ENCODE measurements at places on chromosomes 6 and 20.

GRCh38 chr20:53625311-53626129, 31.9 kb upstream of the ZNF217 start:
- DNase-seq = no peak

GRCh38 chr6:123802351-123802696, 1.3 kb upstream of the NKAIN2 start:
- no peak for DNase-seq

DNA sequence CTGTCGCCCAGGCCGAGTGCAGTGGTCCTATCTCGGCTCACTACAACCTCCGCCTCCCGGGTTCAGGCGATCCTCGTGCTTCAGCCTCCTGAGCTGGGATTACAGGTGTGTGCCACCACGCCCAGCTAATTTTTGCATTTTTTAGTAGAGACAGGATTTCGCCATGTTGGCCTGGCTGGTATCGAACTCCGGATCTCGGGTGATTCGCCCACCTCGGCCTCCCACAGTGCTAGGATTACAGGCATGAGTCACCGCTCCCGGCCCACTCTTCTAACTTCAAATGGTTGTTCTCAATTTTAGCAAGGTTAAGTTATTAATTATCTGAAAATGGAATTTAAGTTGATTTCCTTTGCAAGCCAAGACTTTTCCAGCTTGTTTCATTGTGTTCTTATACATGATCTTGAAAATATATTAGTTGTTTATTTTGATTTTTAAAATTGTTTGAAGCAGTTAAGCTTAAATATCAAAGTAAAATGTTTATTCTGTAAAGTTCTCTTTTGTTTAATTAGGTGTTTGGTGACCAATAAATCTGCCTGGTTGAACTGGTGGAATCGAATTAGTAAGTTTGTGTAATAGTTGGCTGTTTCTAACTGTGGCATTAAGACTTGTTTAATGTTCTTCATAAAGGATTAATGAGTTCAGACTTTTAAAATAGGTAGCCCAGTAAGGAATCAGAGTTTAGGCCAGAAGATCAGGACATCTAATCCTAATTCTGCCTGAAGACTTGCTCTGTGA, 2.3 kb downstream of the PM20D2 start:
- DNase-seq = no peak

GRCh38 chr20:10789386-10789785, 115.6 kb upstream of the JAG1 start:
- no peak for DNase-seq

GRCh38 chr20:49871391-49871948, 43.9 kb downstream of the SPATA2 start:
- DNase-seq = no peak

DNA sequence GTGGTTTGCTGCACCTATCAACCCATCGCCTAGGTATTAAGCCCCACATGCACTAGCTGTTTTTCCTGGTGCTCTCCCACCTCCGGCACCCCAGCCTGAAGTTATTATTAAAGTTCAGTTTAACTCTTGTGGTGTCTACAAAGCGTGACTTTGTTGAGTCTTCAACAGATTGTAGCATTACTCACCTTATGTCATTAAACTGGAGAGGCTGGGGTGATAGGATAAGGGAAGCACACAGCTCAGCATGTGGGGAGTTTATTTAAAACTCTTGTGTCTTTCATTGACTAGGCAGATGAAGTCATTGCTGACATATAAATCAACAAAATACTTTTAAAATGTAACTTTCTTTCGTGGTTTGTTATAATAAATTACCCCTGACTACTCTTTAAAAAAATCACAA, 84.7 kb upstream of the GCM1 start:
- no peak for DNase-seq

DNA sequence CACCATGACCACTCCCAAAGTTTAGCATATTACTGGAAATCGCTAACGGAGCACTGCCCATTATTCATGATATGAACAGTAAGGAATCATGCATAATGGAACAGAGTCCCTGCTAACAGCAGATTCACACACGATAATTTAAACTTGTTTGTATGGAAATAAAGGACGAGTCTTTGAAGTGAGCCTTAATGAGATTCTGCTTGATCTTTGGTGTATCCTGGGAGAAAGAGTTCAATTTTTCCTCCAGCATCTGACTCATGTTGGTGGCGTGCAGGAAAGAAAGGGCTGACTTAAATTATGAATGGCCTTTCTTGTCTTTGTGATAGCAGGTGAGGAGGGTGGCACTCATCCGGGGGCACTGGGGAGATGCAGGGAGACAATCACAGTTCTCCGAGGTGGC, 194.6 kb downstream of the ZNF217 start:
- DNase-seq = no peak
